ENCODE measurements at places on chromosomes 3 and 15.

DNA sequence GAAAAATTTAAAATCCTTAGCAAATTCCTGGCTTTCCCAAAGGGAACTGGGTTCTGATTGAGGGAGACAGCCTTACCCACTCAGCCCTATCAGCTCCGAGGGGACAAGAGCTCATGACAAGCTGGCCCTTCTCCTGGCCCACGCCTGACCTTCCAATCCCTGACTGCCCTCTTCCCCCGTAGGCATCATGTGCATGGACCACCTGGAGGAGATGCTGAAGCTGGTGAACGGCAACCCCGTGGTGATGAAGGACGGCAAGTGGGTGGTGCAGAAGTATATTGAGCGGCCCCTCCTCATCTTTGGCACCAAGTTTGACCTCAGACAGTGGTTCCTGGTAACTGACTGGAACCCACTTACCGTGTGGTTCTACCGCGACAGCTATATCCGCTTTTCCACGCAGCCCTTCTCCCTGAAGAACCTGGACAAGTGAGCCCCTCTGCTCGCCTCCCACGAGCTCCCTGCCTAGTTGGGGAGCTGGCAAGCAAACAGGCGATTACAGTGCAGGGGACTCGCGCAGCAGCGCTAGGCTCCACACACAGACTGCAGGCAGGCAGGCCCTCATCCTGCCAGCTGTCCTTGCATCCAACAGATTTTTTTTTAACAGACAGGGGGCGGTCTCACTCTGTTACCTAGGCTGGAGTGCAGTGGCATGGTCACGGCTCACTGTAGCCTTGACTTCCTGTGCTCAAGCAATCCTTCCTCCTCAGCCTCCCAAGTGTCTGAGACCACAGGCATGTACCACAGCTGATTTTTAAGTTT lies 16.8 kb downstream of the RPUSD3 start:
- DNase-seq: no peak

DNA sequence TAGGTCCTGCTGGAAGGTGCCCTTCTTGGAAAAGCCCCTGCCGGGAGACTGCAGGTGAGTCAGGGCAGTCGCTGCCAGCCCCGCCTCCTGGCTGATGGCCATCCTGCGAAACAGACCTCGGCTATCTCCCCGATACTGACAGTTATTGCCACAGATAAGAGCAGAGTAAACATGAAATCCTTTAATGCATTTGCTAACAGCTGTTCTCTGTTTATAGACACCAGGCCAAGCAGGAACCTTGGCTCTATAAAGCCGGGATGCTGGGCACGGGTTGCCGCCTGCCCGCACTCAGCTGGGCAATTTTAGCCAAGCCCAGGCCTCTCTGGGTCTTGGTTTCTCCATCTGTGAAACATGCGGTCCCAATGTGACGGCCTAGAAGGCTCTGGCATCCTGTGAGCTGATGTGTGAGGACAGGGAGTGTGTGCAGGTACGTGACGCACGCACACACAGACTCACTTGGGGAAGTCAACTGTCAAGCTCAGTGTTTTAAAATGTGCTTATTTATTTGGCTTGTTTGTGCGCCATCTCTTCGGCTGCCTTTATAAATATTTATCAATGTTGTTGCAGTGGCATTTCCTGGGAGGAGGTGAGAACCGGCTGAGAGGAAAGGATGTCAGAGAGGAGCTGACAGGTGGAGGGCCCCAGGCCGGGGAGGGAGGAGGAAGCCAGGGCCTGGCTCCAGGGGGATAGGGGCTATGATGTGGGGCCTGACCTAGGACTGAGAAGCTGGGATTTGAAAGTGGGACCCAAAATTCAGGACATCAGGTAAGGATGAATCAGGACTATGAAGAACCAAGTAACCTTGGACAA lies 50.8 kb upstream of the PRR23E start:
- no peak for DNase-seq

DNA sequence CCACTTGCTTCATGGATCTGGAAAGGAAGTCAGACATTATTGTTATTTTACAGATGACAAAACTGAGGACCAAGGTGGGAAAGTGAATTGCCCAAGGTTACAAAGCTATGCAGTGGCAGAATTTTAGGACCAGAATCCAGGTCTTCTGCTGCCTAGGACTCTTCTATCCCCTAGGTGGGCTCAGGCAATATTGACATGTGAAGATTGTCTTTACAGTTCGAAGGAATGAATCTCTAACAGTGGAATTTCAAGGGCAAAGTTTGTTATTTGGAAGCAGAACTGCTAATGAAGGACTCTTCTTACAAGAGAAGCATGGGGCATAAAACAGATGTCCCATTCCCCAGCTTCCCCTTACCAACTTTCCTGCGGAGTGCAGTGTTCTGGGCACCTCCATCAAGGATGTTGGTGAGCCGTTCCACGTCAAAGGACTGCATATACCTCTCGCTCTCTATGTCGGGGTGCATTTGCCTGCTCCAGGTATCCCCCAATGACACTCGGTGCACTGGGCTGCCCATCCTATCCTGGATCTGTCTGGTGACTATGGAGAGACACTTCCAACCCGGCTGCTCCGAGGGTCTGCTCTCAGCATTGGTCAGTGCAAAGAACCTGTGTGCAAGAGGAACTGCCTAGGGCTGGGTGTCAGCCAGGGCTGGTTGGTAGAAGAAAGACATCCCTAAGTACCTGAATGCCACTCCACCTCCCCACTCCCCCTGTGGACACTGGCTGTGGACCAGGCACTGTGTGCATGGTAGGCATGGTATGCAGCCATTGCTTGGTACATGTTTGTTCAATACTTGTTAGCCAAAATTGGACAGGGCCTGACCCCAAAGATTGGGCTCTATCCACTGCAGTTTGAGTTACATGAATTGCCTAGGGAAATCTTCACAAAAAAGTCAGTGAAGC lies 2.1 kb downstream of the ACOX2 start:
- no peak for DNase-seq

DNA sequence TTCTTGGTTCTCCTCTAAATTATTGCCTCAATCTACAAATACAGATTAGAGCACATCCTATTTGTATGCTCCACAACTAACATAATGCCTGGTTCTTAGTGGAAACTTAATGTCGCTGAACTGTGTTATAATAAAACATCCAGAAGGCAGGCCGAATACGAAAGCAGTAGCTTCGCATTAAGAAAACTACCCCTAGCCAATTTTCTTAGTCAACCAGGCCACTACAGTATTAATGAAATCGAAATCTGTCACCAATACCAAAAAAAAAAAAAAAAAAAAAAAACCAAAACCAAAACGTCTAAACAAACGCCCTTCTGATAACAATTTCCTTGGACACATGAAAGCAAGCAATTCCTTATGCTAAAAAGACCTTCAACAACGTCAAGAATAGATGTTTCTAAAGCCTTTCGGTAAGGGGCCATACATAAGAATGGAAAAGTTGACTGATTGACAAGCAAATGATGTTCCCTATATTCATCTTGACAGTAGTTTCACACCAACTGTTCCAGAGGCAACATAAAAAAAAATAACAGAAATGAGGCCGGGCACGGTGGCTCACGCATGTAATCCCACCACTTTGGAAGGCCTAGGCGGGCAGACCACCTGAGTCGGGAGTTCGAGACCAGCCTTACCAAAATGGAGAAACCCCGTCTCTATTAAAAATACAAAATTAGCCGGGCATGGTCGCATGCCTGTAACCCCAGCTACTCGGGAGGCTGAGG lies 1.3 kb downstream of the DENND6A start:
- DNase-seq: peak; percentile 33

DNA sequence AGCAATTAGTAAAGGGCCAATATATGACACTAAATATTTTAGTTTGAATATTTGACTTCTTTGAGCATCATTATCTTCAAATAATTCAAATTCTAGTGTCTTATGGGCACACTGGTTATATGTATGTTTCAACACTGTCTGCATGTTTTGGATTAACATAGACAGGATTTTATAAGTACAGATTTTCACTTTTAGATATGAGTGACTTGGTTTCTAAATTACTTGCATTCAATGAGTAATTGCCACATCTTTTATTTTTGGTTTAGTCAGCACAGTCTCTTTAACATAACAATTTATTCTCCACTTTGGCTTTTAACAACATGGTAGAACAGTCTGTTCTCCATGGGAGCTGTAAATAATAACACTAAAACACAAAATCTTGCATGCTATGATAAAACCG lies 674.8 kb downstream of the TBL1XR1 start:
- DNase-seq: no peak

DNA sequence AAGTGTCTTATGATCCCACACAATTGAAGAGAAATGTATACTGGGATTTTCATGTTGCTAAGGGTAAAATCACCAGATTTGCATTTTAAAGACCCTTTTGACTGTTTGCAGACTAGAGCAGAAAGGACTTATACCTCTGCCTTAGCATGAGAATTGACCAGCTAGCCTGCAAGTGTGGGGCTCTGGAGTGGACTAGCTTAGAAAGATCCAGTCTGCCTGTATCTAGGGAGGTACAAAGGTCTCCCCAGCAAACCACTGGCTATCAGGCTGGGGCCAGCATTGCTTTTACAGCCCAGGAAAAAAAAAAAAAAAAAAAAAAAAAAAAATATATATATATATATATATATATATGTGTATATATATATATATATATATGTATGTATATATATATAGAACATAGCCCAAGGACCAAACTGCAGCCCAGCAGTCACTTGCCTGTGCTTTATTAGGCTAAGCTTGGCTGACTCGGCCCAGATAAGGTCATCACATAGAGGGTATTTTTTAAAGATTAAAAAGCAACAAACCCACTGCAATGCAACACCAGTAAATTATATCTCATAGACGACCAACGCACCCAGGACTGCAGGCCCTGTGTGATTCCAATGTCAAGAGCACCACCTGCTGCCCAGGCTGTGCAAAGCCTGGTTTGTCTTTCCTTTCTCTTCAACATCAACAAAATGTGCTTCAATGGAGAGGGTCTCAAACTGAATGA lies 63.7 kb downstream of the DCLK3 start:
- DNase-seq: peak; percentile 28

DNA sequence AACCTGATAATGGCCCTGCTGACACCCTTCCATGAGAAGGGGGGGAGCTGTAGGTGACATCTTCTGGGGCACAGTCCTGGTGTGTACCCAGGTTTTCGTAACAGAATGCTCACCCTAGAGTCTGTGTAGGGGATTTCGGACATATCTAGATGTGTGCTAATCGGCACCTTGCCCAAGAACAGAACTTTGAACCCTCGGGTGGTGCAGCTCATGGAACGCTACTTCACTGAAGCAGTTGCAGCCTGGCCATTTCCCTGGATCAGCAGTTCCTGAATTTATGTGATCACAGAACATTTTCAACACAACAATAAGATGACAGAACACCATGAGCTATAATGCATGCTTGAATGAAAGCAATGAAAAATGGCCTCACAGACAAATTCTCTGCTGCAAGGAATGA lies 57.5 kb upstream of the MUC13 start:
- DNase-seq: no peak

DNA sequence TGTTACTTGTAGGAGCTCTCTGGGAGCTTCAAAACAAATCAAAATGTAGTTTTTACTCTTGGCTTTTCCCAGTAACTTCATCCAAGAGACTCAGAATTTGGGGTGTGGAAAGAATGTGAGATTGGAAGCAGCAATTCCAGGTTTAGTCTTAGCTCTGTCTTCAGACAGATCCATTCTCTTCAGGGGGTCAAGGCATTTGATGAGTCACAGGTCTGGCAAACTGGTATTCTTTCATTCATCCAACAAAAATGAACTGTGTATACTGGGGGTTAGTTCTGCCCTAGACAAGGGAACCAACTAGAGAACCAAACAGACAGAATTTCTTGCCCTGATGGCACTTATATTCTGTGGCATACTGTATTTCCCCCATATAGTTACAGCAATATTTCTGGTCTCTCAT lies 36.3 kb upstream of the CADPS start:
- DNase-seq: no peak

GRCh38 chr3:158789592-158789991 lies 12.3 kb upstream of the MFSD1 start:
- DNase-seq: no peak

GRCh38 chr15:28783873-28784272 lies 64.6 kb downstream of the GOLGA6L7 start:
- no peak for DNase-seq

DNA sequence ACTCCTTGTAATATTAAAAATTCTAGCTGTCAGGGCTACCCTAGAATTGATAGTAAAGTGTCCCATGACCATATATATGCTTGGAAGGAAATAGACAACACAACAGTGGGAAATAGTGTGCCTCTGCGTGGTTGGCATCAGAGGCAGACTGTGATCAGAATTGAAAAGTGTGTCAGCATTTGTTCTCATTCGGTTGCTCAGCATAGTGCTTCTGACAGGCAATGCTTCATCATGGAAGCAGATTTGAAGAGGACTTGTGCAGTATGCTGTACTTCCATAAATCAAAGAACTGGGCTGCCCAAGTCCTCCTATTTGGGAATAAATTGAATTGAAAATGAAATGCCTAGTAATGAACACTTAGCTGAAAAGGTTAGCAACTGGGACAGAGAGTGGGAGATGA lies 435.7 kb downstream of the DIPK2A start:
- DNase-seq: no peak

- DNase-seq: no peak
Measured at GRCh38 chr3:38404286-38404685, 49.4 kb upstream of the ACVR2B start.

DNA sequence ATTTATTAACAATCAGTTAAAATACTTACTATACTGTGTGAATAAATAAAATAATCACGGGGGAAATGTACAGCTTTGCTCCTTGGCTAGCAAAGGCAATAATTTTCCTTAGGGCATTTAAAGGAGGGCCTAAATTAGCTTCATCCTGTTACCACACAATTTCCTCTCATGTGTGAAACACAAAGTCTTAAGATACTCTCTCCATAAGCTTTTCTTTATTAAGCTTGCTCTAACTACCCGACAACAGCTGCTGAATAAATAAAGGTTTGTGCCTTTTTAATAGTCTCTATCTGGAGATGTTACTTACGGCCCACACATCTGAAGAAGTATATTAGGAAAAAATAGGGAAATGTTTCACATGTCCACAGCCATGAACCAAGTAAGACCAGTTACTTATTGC lies 29.7 kb downstream of the ZNF106 start:
- no peak for DNase-seq

DNA sequence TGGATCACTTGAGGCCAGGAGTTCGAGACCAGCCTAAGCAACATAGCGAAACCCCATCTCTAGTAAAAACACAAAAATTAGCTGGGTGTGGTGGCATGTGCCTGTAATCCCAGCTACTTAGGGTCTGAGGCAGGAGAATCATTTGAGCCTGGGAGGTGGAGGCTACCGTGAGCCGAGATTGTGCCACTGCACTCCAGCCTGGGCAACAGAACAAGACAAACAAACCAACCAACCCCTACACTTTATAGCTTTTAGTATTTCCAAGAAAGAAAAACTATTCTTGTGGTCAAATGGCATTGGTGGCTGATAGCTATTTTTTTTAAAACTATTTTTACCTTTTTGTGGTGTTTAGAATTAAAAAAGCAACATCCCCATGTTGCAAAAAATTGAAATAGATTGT lies 7.2 kb downstream of the TMEM45A start:
- no peak for DNase-seq
